HAP-1 (cell line): ENCODE measurements at places on chromosomes 2 and 18.

GRCh38 chr2:207467716-207468347 is 61.9 kb upstream of the CREB1 start:
- DNase-seq = no peak

DNA sequence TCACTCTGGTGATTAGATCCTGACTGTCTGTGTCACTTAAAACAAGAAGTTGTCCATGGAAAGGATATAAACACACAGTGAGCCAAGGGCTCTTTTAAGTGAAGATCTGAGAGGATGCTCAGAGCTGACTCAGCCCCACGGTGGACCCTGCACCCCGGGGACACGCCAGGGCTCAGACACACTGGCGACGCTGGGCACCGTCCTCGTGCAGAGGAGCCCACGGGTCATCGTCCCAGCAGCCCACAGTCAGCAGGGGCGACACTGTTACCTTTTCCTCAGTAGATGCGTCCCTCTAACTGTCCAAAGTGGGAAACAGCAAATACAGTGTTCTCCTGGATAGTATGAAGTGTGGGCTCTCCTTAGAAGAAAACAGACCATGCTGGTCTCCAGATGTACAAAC is 225.6 kb downstream of the HDAC4 start:
- DNase-seq = no peak

- no peak for DNase-seq
These were observed 69.3 kb downstream of the NCKAP5 start for GRCh38 chr2:133498662-133499585.

GRCh38 chr2:207397917-207398655 is 131.7 kb upstream of the CREB1 start:
- DNase-seq = no peak

GRCh38 chr2:187302116-187302515 is 145.9 kb downstream of the CALCRL start:
- no peak for DNase-seq

GRCh38 chr2:62768615-62769014 is 63.1 kb downstream of the EHBP1 start:
- no peak for DNase-seq

- DNase-seq = no peak
These were observed 64.9 kb upstream of the WIPF1 start for GRCh38 chr2:174662459-174662858.

GRCh38 chr2:64881037-64881492 is 108.1 kb upstream of the SLC1A4 start:
- no peak for DNase-seq

- DNase-seq = no peak
These were observed 153.5 kb upstream of the CAVIN2 start for GRCh38 chr2:192000196-192000980.

DNA sequence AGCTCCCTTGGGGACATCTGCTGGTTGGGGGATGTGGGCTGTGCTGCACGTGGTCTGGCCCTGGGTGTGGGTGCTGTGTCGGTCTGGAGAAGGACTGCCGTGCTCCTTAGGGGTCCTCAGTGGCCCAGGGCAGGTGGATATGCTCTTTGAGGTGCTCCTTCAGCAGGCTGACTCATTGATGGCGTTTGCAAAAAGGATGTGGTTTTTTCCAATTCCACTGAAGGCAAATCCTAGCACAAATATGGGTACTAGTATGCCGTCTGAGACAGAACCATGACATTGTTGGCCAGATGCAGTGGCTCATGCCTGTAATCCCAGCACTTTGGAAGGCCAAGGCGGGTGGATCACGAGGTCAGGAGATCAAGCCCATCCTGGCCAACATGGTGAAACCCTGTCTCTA is 3.3 kb downstream of the PPP1R7 start:
- no peak for DNase-seq

GRCh38 chr18:68793951-68794350 is 3.9 kb upstream of the CCDC102B start:
- no peak for DNase-seq

GRCh38 chr2:239602290-239603282 is 201.8 kb upstream of the HDAC4 start:
- no peak for DNase-seq

DNA sequence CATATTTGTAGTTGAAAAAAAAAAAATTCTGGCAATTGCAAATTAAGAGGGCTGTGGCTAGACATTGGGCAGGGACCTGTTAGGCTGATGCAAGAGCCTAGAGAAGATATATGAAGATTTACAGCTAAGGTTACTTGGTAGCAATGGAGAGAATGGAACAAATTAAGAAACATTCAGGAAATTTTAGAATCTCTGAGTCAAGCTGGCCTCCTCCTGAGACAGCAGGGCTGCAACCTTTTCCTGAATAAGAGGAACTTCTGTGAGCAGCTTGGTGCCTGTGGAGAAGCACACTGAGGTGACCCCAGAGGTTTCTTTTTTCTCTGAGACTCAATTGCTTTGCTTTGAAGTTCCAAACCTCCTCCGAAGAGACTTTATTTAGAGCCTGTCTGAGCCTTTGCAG is 118.6 kb upstream of the LRATD1 start:
- no peak for DNase-seq

DNA sequence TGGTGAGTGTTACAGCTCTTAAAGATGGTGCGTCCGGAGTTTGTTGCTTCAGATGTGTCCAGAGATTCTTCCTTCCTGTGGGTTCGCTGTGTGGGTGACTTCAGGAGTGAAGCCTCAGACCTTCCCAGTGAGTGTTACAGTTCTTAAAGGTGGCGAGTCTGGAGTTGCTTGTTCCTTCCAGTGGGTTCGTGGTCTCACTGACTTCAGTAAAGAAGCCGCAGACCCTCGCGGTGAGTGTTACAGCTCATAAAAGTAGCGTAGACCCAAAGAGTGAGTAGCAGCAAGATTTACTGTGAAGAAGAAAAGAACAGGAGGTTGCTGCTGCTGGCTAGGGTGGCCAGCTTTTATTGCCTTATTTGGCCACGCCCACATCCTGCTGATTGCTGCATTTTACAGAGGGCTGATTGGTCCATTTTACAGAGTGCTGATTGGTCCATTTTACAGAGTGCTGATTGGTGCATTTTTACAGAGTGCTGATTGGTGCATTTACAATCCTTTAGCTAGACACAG is 34.0 kb upstream of the SPTBN1 start:
- DNase-seq = no peak

GRCh38 chr2:105376789-105377240 is 22.0 kb downstream of the FHL2 start:
- no peak for DNase-seq

- DNase-seq = no peak
These were observed 4.7 kb downstream of the GALNT5 start for GRCh38 chr2:157262248-157262647.

GRCh38 chr2:150211164-150211631 is 276.3 kb downstream of the RND3 start:
- no peak for DNase-seq

DNA sequence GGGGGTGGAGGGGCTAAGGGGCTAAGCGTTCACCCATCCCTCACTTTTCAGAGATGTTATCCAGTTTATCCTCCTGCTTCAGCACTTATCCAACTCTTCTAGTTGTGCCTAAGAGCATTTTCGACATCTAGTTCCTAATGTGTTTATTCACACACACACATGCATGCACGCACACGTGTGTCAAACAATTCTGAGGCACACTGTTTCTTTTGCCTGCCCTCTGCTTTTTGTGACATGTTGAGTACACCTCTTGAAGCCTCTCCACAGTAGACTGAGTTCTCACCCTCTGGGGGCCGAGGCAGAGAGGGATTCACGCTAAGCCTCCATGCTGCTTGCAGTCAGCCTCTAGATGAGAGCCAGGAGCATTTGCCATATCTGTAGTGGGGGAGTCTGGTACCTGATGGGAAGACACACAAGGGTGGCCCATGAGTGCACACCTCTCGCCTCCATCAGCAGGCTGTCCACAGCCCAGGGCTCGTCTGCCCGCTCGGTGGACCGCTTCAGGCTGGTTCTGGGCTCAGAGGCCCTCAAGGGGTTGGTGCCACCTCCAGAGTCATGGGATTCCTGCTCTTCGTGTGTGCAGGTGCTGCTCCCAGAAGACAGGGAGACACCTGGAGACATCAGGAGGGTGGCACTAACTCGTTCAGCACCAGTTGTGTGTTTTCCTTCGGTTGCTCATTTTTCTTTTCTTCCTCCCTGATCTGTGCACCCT is 11.9 kb downstream of the TWIST2 start:
- DNase-seq = no peak

- no peak for DNase-seq
These were observed 108.0 kb downstream of the USP34 start for GRCh38 chr2:61362873-61363272.

DNA sequence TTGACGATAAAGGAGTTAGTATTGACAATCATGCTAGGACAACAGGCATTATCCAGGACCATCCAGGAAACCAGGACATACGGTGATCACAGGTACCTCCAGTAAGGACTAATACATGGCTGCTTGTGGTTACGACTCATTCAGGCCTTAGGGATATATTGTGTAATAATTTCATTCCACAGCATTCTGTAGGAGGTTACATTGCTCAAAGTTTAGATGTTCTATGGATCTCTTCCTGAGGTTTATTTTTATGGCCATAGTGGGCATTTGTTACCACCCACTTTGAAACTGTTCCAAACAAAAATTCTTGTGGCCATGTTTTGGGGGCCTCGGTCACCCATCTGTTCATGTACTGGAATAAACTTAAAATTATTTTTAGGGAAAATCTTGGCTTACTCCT is 431.6 kb downstream of the METTL4 start:
- no peak for DNase-seq

GRCh38 chr18:50284255-50284885 is 3.0 kb upstream of the MBD1 start:
- DNase-seq = no peak

DNA sequence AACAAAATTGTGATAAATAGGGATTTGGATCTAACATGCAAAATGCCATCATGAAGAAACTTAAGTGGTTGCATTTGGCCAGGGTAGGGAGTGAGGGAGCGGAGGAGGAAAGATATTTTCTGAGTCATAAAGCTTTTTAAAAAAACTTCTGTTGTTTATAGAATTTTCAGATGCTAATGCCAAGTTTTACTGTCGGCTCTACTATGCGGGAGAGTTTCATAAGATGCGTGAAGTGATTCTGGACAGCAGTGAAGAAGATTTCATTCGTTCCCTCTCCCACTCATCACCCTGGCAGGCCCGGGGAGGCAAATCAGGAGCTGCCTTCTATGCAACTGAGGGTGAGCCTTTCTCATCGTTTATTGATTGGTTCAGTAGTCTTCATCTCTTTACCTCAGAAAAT is 56.0 kb upstream of the PTH2R start:
- DNase-seq = no peak

DNA sequence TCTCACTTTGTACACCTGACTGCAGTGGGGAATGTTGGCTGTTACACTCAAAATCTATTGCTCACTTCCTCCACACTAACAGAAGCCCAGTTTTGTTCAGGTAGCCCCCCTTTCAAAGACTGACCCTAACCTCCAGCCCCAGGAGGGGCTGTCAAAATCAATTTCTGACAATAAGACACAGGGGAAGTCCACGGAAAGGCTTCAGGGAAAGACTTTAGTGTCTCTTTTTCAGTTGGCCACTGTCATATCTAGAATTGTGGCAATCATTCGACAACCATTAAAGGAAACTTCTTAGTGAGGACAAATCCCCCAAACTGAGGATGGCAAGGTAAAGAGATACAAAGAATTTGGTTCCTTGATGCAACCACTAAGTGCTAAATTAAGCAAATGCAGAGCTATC is 59.0 kb downstream of the BARD1 start:
- no peak for DNase-seq

- DNase-seq = no peak
These were observed 7.5 kb downstream of the RALBP1 start for GRCh38 chr18:9482790-9483189.

DNA sequence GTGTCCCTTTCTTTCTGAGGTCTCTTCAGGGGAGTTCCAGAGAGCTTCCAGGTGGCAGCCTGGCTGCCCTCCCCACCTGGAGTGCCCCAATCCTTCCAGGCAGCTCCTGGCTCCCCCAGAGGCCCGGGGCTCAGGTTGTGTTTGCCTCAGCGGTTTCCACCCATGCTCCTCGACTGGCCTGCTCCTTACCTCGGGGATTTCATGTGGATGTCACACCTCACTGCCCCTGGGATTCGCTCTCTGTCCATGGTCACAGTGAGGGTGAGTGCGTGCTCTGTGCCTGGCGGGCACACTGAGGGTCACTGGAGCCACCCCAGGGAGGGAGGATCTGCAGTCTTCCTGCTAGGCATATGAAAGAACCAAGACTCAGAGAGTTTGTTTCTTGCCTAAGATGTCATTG is 2.1 kb upstream of the TOGARAM2 start:
- no peak for DNase-seq

DNA sequence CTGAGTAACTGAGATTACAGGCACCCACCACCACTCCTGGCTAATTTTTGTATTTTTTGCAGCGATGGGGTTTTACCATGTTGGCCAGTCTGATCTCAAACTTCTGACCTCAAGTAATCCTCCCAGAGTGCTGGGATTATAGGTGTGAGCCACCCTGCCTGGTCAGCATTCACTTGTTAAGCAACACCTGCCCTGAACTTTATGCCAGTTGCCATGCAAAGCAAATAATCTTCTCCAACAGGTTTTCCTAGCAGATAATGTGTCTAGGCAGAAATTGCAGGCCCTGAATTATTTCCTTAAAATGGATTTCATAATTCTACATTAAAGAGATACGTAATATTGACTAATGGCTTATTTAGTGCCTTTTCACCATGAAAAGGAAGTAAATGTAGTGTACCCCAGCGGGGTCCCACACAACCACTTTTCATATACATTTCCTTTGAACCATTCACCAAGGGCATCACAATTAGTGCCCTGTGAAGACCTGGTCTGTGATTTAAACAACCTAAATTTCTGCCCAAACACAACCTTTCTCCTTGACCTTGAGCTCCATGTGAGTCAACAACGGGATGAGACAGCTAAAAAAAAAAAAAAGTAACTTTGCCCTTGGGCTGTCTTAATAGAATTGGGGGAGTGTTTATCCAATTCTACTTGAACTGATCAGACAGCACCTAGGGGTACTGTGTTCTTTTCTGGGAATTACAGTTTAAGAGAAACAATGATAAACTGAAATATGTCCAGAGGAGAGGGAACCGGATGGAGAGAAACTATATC is 41.6 kb downstream of the EEF1B2 start:
- no peak for DNase-seq

- DNase-seq = no peak
These were observed 20.9 kb downstream of the DHRS9 start for GRCh38 chr2:169090133-169090820.

GRCh38 chr2:184534986-184535385 is 63.3 kb upstream of the ZNF804A start:
- DNase-seq = no peak

DNA sequence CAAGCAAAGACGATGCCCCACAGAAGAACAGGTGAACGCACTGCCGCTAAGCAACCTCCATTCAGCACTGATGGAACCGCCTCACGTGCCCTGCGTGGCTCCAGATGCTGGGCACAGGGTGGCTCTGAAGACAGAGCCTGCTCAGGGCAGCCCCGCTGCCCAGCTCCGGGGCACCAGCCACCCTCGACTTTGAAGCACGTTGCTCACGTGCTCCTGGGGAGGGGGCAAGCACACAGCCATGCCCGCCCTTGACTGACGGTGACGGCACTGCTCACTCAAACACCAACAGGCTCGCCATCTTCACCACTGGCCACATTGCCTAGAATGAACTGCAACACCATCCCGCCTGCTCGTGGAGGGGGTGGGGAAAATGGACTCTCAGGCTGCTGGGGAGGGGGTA is 251.3 kb downstream of the HDAC4 start:
- no peak for DNase-seq
